ENCODE measurements at places on chromosomes 2 and 18.
A peak's percentile ranks its signal among the peaks of the same experiment; 100 is the strongest.

DNA sequence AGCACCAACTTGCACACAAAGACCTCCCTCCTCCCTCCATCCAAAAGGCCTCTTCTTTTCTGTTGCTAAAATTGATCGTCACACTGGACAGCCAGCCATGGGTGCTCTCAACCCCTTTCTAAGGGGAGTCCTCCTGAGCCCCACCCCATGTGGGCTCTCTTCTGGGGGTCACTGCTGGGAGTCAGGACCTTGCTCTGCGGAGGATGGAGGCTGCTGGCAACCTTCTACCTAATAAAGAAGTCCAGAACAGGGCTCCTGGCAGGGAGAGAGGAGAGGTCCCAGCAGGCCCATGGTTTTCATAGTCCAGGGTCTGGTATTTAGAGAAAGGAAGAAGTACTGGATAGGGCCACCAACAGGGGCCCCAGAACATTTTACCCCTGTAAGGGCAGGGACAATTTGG, 67.6 kb upstream of the OTOS start:
- DNase-seq = peak; percentile 74

- no peak for DNase-seq
Measured at GRCh38 chr2:144748443-144748842, 228.5 kb upstream of the ZEB2 start.

- DNase-seq = no peak
Measured at GRCh38 chr18:39681061-39681460, 2115.5 kb upstream of the CELF4 start.

- no peak for DNase-seq
Measured at GRCh38 chr2:46118656-46119371, 178.4 kb upstream of the EPAS1 start.

DNA sequence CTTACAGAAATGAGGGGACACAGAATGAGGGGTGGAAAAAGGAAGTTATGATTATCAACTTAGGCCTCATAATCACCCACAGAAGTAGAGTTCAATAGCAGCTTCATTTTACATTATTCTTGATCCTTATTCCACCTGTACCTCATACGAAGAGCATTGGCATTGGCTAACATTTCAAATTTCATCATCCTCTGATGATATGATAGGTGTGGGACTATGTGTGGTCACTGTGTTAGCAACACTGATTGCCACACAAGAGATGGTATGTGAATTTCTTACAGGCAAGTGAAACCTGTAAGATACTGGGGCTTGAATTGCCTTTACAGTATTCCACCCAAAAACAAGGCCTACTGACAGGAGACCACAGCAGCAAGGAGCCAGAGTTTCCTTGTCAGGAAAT, 14.0 kb upstream of the HAT1 start:
- no peak for DNase-seq

DNA sequence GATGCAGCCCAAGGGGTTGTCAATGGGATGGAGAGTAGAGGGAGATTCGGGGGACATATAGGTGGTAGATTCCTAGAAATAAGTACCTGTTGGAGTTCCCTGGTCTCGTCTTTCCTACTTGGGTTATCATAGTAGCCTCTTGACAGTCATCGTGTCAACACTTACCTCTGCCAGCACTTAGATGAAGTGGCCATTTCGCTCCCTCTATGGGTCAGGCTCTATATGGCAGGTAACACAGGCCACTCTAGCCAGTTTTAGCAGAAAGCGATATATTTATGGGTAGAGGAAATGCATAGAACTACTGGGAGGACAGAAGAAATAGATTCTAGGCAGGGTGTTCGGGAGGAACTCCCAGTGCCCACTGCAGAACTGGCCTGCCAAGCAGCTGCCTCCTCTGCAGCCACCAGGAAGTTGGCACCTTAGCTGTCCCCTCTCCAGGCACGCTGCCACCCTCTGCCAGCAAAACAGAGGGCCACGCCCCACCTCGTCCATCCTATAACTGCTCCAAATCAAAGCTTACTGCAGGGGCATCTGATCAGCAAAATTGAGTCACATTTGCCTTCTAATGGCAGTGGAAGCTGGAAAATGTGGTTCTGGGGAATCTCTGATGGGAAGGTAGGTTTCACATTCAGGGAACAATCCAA, 181.3 kb downstream of the INSIG2 start:
- no peak for DNase-seq

GRCh38 chr18:78979056-78979729, 425 bp upstream of the SALL3 start:
- peak; percentile 61 for DNase-seq

DNA sequence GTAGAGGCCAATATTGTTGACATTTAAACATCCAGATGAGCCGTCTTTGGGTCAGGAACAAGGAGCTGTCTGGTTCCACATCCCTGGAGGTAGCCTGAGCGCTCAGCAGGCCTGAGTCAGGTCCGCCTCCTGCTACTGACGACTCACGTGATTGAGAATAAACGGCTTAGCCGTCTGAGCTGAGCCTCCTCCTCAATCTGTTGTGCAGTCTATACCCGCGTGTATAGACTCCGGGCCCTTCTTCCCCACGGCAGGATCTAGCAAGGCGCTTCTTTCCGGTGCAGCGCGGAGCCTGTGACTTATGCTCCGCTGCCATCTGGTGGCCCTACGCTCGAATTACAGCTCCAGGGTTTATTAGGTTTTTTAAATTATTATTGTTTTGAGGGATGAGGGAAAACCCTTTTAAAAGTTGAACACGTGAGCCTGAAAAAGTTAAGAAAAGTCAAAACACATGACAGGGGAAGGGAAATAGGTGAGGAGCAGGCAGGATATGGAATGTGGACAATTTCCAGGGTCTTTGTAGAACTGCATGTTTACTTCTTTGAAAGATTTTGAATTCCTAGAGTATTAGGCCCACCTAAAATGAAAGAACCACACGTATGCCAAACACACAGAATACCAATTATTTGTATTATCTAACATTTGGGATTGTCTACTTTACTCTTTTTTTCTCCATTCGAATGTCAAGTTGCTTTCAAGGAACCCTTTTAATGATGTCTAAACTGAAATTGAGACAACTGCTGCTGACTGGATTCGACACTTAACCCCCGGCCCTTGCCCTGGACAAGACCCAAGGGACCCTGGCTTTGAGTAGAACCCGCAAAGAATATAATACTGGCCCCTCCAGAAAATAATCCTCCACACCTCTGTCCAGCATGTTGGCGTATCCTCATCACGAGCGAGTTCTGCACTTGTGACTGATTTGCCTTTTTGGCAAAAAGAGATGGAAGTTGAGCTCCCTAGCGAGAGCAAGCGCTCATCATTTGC, 112.4 kb upstream of the ZNF236 start:
- DNase-seq = peak; percentile 92

DNA sequence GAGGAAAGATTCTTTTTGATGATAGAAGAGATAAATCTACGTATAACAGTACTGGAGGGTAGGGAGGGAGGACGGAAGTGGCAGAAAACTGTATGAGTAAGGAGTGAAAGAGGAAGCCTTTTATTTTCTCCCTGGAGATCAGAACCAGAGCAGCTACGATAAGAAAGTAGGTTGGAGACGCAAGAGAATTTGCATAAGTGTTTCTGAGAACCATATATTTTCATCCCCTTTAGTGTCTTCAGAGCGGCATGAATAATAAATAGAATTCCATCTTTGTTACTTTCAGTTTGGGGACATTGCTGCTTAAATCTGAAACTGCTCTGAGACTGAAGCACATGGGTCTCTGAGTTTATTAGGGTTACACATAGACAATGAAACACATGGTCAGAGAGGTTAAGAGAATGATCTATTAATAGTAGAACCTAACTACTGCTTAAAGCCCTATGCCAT, 230.2 kb upstream of the TNP1 start:
- DNase-seq = no peak

GRCh38 chr2:31440764-31441163, 26.2 kb upstream of the XDH start:
- DNase-seq = no peak

DNA sequence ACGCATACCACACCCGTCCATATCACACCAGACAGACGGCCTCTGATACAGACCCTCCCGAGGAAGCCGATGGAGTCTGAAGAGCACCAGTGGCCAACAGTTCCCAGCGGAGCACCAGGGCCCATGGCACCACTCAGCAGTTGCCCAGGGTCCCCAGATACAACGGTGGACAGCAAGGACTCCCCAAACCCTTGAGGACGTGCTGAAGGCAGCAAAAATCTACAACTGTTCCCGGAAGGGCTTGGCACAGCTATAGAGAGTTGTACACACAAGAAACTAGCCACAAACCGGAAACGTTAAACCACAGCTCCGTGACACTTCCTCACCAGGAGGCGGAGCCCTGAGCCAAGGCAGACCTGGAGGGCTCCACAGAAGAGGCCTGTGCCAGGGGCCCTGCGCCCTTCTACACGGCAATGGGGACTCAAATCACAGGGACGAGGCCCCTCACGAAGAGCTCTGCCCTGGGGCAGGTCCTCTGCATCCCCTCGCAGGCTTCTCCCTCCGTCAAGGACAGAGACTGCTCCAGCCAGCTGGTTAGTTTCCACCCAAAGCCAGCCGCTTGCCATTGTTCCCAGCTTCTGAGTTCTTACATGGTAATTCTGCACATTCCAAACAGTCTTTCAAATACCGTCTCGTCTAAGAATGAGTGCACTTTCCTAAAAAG, 133.4 kb downstream of the HDAC4 start:
- peak; percentile 82 for DNase-seq

- DNase-seq = no peak
Measured at GRCh38 chr2:6314218-6314960, 551.3 kb downstream of the CMPK2 start.

GRCh38 chr18:61606068-61606660, 272.9 kb downstream of the CDH20 start:
- peak; percentile 34 for DNase-seq

DNA sequence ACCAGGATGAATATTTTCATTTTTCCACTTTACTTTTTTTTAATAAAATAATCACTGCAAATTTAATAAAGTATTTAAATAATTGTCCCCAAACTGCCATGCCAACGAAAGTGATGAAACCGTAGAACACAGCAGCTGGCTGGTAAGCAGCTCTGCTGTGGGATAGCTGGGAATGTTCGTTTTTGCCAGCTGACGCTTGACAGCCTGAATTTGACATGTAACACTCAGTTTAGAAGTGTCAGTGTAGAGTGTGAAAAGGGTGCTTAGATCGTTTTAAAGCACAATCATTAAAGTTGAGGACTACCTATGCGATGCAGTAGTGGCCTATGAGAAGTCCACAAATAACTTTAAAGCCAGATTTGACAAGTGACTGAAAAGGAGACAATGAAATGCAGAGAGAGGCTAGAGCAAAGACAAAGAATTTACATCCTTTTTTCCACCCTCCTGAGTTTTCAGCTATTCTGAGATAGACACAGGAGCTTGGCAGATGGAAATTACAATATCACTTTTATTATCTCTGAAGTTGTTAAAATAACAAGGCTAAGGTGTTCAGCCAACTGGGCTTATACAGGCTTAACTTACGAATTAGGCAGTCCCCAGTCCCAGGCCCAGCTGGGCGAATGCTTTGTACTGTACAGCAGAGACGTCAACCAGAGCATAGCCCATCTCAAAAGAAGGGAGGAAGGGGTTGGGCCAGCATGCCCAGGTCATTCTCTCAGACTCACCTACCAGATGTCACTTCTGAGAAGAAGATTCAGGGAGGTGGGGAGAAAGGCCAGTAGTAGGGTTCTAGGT, 31.9 kb upstream of the SLC1A4 start:
- no peak for DNase-seq

DNA sequence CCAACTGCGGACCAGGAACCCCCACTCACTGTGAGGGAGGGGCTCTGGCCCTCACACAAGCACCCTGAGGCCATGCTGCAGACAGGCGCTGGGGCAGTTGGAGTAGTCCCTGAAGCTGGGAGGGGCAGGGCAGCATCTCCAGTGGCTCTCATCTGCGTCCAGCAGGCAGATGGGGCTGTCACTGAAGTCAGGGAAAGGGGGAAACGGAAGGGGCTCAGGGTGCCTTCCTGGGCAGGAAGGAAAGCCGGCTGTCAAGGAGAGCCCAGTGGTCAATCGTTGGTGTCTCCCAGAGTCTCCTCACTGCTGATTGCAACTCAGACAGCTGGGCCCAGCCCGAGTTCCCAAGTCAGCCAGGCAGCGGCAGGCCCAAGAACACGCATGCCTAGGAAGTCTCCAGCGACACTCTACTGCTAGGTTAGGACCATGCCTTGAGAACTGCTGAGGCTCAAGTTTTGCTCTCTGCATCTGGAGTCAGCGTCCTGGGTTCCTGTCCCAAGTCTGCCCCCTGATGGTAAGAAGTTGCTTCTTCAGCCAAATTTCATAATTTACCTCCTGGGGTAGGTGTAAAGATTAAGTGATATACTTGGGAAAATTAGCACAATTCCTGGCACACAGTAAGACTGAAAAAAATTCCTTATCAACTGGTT, 27.4 kb upstream of the NMUR1 start:
- peak; percentile 80 for DNase-seq

DNA sequence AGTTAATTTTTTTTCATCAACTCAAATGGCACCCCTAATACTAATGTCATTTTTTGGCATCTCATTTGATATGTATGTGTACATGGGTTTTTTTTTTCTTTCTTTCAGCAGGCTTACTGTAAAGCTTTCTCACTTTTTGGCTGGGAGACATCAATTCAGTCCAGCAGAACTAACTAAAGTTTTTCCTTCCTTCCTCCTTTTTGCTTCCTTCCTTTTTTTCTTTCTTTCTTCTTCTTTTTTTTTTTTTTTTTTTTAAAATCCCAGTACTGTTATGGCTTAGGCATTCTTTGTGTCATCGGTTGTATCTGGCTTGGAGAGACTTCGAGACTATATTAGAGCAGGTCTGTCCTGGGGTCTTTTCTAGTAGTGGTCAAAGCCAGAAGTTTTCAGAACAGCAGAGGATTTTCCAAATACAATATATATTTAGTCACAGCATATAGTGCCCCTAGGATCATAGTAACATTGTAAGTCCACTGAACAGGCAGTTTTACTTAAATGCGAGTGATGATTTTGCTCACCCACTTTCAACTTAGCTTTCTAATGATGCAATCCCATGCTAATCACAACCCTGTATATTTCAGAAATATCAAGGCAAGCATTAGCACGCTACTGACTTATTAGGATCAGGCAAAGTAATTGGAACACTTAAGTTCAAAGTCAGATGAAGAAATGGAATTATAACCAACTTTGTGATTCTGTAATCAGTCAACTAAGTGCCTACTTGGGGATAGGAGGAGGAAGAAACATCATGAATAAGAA, 4.0 kb downstream of the KLHL29 start:
- no peak for DNase-seq

DNA sequence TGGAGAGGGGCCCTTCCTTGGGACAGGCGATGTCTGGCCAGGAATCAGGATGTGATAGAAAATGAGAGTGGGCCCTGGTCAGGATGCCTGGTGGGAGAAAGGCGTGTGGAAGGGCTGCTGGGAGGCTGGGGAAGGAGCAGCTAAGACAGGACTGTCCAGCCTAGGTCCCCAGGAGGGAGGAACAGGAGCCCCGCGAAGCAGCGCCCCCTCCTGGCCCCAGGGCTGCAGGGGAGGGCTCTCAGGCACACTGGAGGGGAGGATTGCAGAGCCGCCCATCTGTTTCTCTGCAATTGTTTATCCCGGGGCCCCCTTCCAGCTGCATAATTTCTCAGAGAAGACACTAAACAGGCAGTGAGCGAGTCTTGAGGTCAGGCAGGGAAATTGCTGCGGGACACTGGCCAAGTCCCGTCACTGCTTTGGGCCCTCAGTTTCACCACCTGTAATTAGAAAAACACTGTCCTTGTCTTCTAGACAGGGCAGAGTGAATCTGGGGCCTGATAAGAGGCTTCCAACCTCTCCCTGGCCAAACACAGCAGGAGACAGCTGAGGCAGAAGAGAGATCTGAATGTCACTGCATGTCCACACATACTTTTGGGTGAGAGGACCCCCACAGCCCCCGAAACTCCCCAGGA, 3.9 kb upstream of the NPPC start:
- DNase-seq = peak; percentile 39

GRCh38 chr2:128259585-128259984, 59.1 kb downstream of the HS6ST1 start:
- DNase-seq = no peak

All from lower leg skin (tissue), 4 donors.